ENCODE measurements at places on chromosomes 11 and 22. TPM values are rescaled to one million over a fixed set of nuclear protein-coding genes. Genes with fewer than 3 reads are reported as not detected.

GRCh38 chr11:50333861-50334260 is 301.2 kb downstream of the OR4C45 start:
- DNase-seq, result no peak

DNA sequence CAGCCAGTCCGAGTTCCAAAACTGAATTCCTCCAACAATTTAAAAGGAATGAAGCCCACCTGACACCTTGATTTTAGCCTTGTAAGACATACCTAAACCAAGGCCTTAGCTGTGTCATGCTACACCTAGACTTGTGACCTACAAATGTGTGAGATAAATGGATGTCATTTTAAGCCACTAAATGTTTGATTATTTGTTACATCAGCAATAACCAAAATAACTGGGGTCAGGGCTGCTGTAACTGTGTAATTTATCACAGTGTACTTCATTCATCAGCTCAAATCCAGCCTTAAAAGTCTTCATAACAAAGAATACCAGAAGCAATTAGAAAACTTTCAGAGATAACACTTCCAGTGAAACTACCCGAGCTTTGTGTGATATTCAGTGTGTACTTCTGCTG is 673.0 kb upstream of the ANO3 start:
- no peak for DNase-seq

GRCh38 chr11:26971961-26972360 is 22.0 kb upstream of the FIBIN start:
- no peak for DNase-seq

The OR51B5 gene
- not detected for total RNA-seq

- no peak for DNase-seq
Observed at GRCh38 chr11:73431396-73431795, 55.2 kb downstream of the RELT start.

DNA sequence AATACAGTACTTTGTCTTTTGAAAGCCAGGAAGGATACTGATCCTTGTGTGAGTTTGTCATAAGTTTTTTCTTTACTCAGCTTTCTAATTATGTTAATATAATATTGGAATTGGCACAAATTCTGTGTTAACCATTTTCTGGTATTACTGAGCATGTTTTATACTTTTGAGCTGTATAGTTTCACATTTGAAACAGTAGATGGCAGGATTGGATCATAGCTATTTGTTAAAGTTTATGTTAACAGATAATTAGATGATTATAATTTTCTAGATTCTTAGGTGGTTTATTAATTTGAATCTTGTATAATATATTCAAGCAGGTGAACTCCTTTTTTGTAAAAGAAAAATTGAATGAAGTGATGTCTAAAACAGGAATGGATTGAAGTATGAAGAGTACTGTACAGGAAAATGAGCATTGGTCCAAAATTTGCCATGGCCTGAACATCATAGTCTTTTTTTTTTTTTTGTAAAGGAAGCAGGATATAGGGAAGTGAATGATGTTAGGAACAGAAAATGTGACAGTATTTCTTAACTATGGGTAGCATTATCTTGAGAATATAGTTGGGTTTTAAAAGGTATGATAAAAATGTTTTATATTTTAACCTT is 102.0 kb downstream of the CYP2R1 start:
- peak; percentile 30 for DNase-seq

GRCh38 chr11:65776196-65776595 is 4.6 kb downstream of the AP5B1 start:
- DNase-seq, result no peak

The MYOD1 gene
- total RNA-seq, result not detected

The PGR gene
- total RNA-seq, result 1.0 TPM

- DNase-seq, result no peak
Observed at GRCh38 chr11:108752297-108752751, 87.5 kb downstream of the DDX10 start.

The RHOD gene
- total RNA-seq, result 1.2 TPM

The TREH gene
- 0.45 TPM for total RNA-seq

- no peak for DNase-seq
Observed at GRCh38 chr11:81744336-81745116, 989.1 kb downstream of the FAM181B start.

GRCh38 chr11:94455861-94456260 is 37.8 kb downstream of the MRE11 start:
- peak; percentile 59 for DNase-seq

DNA sequence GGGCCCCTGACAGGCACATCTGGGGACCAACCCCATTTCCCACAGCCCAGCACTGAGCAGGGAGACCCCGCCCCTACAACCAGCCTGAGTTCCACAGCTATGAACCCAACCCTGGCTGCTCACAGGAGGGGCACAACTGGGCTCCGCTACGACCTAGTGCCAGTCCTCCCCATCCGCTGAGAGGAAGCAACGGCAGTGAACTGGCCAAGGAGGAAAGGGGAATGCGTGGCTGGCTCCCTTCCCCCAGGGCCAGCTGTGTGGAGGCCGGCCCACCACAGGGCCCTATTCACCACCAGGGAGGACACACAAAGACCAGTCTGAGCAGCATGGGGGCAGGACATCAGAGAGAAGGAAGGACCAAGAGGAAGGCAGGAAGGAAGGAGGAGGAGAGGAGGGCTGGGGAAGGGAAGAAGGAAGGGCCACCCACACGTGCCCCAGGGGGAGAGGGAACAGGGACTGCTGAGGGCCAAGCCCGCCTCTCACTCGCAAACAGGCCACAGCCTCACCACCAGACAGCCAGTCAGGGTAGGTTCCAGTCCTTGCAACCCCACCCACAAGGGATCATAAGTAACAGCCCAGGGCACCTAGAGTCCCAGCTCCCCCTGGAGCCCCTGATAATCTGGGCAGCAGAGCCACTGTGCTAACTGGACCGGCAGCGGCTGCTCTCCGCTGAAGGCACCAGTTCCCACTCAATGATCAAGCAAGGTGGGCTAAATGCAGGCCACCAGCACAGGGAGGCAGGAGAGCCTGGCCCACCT is 8.5 kb upstream of the GAL3ST1 start:
- DNase-seq, result no peak

The LINC01488 gene
- not detected for total RNA-seq

GRCh38 chr11:102268083-102268984 is 49.0 kb upstream of the BIRC3 start:
- peak; percentile 95 for DNase-seq

The C11orf52 gene
- total RNA-seq, result 9.9 TPM

The MUC15 gene
- not detected for total RNA-seq

The KRTAP5-8 gene
- not detected for total RNA-seq

DNA sequence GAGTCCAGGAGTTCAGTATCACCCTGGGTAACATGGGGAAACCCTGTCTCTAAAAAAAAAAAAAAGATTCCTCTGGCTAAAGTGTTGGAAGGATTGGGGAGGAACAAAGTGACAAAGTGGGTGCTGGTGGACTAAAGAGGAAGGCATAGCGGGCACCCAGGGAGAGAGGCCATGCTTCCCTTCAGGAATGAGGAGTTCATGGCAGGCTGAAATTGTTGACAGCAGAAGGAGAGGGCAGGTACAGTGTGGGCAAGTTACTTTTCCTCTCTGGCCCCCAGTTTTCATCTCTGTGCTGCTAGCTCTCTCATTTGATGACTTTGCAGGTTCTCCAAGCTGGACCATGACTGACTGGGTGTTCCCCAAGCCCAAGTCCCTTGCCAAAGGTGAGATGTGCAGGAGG is 4.4 kb upstream of the SYT13 start:
- no peak for DNase-seq

DNA sequence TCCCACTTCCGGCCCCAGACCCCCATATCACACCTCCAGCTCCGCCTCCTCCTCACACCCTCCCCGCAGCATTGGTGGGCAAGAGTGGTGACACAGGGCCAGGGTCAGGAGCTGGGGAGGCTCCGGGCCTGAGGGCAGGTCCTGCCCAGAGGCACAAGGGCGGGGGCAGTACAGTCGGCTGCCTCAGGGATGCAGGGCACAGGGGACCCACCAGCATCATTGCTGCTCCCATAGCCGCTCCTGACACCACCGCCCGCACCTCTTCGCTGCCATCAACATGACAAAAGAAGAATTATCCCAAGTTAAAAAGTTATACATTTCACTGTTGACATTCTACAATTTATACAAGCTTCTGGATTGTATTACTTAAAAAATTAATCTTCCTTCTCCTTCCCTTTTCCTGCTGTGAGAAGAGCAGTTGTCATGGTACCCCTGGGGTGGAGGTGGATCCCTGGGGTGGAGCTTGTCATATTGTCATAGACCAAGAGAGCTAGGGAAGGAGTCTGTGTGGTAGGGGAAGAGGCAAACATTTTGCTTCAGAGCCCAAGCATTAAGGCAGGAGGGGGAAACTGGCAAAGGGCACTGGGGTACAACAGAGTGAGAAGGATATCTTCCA is 4.1 kb downstream of the SBF2 start:
- DNase-seq, result no peak

- DNase-seq, result no peak
Observed at GRCh38 chr22:48778308-48779195, 1049.1 kb downstream of the BRD1 start.

GRCh38 chr11:62372871-62373270 is 35.6 kb downstream of the ASRGL1 start:
- DNase-seq, result no peak

The COMMD9 gene
- 53.8 TPM for total RNA-seq

Data from stomach (tissue), 19 donors.